Fibroblast of mammary gland (primary cell): ENCODE measurements at places on chromosomes 16 and 17.

DNA sequence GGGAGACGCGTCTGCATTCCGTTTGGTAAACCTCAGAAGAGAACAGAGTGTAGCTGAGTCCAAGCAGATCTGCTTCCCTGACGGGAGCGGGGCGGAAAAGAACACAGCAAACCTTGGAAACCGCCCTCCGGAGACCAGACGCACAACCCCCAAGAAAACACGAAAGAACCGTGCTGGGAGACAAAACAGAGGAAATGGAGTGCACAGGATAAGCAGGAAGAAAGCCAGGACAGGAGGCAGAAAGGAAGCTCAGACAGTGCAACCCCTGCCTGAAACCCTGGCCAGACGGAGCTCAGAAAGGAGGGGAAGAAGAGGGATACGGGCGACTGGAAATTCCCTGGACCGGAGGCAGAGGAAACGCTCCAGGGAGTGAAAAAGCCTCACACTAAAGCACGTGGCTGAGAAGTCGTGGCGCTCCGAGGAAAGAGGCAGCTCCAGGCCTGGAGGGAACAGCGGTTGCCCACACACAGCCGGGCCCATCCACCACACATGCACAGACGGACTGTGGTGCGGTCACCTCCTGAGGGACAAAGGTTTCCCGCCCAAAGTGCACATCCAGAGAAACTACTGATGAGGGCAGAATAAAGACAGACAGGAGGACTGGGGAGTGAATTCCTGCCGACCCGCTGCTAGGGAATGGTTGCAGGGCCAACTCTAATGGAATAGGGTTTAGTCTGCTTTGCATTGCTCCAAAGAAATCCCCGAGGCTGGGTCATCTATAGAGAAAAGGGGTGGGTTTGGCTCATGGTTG, 10.2 kb downstream of the DPEP1 start:
- peak; percentile 38 for DNase-seq

- no peak for DNase-seq
Observed at GRCh38 chr17:52235516-52235915, 77.0 kb upstream of the CA10 start.

- peak; percentile 41 for DNase-seq
Observed at GRCh38 chr17:80959330-80960036, 32.2 kb upstream of the CHMP6 start.

DNA sequence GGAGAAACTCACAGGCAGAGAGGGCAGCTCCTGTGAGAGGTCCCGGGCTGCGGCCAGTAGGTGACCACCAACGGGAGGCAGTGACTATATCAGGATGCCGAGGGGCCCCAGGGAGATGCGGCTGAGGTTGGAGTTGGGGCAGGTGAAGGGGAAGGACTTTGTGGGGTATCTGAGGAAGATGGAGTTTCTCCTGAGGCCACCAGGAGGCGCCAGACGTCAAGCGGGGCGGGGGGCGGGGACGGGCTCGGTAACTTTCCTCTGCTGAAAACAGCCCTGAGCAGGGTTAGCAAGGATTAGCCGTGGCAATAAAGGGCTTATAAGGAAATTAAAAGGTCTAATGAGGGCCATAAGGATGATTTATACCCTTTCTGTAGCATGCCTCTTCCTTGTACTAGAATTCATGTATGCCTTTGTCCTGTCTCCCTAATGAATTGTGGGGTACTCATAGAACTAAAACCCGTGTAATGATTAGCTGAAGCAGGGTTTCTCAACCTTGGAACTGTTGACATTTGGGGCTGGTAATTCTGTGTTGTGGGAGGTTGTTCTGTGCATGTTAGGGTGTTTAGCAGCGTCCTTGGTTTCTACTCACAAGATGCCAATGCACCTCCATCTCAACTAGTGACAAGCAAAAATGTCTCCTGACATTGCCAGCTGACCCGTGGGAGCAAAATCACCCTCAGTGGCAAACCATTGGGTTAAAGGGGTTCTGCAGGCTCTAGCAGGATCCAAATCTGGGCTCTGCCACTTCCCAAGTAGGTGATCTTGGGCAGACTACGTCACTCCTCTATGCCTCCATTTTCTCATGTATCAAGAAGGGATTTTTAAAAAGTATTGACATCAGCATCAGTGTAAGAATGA, 74.8 kb upstream of the GRIN2A start:
- DNase-seq: peak; percentile 20

- DNase-seq: peak; percentile 88
Observed at GRCh38 chr16:87580855-87581261, 21.4 kb upstream of the JPH3 start.

DNA sequence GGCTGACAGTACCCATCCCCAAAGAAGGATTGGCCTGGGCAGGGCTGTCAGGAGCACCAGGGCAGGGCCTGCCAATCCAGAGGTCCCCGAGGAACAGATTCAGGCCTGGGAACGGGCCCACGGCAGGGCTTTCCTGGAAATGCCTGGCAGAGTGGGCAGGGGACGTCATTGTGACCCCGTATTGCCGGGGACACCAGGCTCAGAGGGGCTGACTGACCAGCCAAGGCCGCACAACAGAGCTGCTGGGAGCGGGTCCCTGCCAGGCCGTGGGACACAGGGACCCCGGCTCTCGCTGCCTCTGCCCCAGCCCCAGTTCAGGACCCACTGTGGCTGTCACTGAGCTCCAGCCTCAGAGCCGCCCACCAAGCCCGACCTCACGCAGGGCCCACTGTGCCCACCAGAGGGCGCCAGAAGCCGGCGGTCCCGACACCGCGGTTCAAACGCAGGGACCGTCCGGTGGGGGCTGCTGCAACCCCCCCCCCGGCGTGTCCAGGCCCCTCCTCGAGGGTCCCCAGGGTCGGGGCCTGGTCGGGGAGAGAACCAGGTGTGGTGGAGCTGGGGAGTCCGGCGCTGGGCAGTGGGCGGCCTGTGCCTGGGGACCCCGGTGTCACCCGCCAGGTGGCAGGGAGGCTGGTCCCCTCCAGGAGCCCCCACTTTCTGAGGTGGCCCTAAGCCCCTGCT, 15.2 kb upstream of the SSTR5 start:
- peak; percentile 4 for DNase-seq

DNA sequence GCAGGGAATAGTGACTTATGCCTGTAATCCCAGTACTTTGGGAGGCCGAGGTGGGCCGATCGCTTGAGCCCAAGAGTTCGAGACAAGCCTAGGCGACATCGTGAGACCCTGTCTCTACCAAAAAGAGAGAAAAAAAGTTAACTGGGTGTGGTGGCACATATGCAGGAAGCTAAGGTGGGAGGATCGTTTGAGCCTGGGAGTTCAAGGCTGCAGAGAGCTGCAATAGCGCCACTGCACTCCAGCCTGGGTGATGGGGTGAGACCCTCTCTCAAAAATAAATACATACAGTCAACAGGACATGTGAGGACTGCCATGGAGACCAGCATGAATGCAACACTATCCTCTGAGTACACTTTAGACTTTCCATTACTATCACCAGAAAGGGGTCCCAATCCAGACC, 15.4 kb upstream of the ST6GALNAC2 start:
- no peak for DNase-seq
